Activated CD8-positive, alpha-beta memory T cell treated with anti-CD3 and anti-CD28 coated beads for 1 hour (primary cell): ENCODE measurements at places on chromosomes 2 and 18.

- DNase-seq: no peak
Observed at GRCh38 chr2:28622101-28622499, 126.2 kb downstream of the PLB1 start.

DNA sequence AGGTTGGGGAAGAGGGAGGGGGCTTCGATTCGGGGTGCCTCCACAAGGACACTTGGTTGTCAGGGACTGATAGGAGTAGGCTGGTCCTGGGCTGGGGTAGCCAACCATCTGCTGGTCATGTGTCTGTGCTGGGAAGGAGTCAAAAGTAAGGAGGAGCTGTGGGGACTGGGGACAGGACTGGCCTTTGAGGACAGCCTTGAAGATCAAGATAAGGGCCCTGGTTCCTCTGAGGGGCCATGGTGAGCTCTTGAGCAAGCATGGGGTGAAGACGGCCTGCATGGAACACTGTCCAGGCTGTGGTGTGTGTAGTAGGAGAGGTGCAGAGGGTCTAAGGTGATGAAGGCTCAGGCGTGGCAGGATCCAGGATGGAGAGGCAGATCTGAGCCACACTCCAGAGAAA, 1.7 kb downstream of the CYP27A1 start:
- DNase-seq: no peak

- DNase-seq: no peak
Observed at GRCh38 chr2:36569267-36569856, 28.6 kb downstream of the FEZ2 start.

DNA sequence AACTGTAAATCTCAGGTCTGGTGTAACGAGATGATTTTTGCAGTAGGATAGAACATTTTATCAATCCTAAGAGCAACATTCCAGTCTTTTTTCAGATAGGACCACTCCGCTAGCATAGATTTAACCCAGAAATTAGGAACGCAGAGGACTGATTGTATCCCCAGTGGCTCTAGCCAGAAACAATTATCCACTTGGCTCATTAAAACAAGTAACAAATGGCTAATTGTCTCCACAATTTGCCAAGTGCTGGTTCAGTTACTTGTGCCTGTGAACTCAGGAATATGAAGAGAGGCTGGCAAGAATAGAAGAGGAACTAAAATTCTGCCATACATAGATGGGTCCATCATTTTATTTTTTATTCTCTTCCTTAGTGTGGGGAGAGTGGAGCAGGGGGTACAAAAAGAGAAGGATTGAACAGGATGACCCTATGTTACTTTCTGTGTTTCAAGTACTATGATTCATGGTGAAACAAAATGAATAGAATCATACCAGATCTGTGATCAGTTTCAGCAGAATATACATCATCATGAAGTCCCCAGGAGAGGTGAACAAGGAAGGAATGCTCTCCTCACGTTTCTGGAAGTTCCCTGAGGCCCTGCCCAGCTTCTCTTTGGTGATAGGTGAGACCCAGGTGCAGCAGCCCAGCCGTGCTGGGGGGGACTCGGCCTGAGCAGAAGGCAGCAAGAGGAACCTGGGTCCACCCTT, 121.6 kb downstream of the ARL4C start:
- no peak for DNase-seq

- no peak for DNase-seq
Observed at GRCh38 chr2:108194409-108195132, 45.2 kb upstream of the SULT1C3 start.

DNA sequence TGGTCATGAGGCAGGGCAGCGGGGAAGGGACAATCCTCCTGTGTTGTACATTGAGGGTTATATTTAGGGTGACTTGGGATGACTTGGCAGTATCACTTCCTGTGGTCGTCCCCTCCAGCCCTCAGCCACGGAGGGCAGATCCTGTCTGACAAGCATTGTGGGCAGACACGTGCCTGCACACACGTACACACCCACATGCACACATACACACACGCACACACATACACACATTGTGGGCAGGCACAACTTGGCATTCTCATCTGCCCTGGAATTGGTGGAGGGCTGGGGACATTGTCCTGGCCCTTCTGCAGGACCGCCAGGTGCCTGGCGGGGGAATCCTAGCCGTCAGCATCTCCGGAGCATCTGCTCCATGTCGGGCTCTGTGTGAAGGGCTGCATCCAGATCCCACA, 47.6 kb downstream of the ODC1 start:
- DNase-seq: no peak

- DNase-seq: no peak
Observed at GRCh38 chr2:86552889-86553288, 10.4 kb downstream of the CHMP3 start.

- no peak for DNase-seq
Observed at GRCh38 chr2:173963323-173963816, 1.8 kb downstream of the SP3 start.

GRCh38 chr2:183049420-183049819, 11.2 kb upstream of the NCKAP1 start:
- no peak for DNase-seq
